ENCODE measurements at places on chromosomes 5 and 9.

GRCh38 chr5:132661231-132662003 lies 3.4 kb downstream of the IL13 start:
- no peak for DNase-seq

- DNase-seq: no peak
Observed at GRCh38 chr9:105676351-105676923, 14.2 kb downstream of the TAL2 start.

DNA sequence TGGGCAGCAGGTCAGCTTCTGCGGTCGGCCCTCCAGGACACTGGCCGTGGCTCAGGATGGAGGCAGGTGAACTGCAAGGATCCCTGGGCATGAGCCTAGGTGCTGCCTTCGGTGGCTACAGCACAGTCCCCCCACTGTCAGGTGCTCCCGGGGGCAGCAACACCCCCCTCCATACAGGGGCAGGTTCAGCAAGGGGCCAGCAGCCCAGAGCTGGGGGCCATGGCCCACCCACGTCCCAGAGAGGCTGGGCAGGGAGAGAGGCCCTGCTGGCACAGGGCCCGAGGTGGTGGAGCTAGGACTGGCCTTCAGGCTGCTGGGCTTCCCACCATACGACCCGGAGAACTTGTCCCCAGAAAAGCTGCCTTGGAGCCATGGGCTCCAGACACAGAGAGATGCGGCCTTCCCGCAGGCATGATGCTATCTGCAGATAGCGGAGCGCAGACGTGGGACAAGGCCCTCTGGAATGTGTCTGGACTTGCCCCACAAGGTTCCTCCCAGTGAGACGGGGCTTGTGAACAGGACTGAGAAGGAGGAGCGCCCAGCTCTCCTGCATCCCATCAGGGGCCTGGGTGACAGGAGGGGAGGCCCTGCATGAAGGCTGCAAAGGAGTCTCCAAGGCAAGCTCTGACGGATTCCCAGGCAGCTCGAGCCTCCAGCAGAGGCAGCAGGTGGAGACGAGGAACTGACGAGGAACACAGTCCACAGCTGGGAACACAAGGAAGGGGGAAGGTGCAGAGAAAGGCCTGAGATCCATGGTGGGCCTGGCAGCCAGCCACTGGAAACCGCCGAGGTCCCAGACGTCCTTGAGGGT lies 111.1 kb downstream of the VAV2 start:
- DNase-seq: no peak

- peak; percentile 31 for DNase-seq
Observed at GRCh38 chr9:112037281-112038016, 137.6 kb downstream of the SUSD1 start.

DNA sequence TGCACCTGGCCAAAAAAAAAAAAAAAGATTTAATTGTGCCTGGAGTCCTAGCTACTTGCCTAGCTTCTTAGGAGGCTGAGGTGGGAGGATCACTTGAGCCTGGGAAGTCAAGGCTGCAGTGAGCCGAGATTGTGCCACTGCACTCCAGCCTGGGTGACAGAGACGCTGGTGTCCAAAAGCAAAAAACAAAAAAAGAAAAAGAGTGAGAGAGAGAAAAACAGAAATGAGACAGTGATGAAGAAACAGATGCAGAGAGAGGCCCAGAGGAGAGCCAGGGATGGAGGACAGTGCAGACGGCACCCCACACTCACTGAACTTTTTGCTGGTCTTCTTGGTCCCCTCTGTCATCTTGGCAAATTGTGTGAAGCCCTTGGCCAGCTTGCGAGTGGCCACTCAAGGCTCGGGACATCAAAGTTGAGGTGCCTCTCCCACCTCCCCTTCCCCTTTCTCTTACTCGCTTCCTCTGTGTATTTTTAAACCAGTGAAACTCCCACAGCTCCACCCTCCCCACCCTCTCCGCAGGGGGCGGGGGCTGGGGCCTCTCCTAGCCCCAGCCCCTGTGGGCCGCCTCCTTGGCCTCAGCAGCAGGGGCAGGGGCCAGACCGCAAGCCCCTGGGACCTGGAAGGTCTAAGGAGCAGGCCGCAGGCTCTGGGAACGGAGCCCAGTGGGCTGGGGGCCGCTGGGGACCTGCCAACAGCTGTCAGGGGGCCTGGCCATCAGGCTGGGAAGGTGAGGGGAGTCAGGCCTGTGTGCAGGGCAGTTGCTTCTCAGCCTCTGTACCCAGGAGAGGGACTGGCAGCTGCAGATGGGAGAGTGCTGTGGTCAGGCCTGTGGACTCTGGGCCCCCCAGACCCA lies at the start of gene SH2D3C:
Gene SH2D3C (minus strand): TSS at position 387 of the 856 bp plus-strand sequence. CDS start 39 bp downstream, at position 348.
- DNase-seq: no peak

- DNase-seq: no peak
Observed at GRCh38 chr5:156363861-156364260, 36.9 kb downstream of the SGCD start.

DNA sequence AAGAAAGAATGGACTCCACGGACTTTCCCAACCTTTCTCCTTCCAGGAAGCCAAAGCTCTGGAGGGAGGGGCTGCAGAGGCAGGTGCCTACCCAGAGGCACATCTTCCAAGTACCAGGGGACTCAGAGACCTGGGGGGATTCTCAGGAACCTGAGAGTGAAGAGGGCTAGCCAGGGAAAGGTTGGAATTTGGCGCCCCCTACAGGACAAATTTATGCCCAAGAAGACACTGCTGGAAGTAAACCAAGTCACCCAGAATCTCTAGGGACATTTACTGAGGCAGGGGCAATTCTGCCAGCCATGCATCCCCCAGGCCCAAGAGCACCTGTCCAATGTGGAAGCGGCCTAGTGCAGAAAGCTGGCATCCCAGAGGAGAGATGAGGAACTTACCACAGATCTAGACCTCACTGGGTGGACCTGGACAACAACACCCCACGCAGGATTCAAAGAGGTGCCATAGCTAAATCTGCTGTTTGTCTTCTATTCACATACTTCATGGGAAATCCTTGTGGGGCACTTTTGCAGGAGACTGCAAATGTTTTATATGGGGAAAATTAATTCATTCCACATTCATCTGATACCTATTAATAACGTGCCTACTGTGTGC lies 25.9 kb upstream of the IDNK start:
- DNase-seq: no peak

DNA sequence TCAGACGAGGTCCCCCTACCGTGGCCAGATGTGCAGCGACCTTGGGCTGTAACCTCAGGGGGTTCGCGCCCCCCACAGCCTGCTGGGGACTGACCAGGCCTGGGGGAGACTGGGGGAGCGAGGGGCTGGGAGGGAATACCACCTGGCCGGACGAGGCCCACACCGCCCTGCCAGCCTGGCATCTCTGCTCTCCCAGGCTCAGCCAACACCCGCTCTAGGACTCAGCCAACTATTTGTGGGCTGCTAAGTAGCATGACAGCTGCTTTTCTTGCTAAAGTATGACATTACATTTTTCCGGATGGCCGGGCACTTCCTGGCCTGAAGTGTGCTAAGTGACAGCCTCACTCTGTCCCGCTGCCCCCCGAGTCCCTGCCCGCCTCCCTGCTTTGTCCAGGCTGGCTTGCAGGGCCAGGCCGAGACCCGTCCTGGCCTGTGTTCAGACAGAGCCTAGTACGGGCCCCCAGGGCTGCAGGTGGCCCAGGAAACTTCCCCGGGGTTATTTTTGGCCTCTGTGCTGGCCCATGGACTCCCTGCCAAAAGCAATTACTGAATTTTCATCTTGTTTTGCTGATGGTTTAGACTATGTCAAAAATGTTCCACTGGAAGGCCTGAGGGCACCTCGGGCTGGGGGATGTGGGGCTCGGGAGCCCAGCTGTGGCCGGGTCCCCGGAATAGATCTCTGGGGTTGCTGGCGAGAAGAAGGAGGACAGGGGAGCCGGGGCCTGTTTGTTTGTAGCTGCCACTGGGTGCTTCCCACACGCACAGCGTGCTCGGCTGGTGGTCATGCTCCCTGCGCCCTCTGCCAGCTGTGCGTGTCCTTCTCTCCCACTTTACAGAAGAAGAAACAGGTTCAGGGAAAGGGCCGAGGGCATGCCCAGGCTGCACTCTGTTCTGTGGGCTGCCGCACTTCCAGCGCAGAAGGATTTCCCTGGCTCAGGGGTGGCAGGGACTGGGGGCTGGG lies 13.4 kb upstream of the SLC2A6 start:
- DNase-seq: no peak

- no peak for DNase-seq
Observed at GRCh38 chr9:91934654-91935053, 15.4 kb downstream of the ROR2 start.

- no peak for DNase-seq
Observed at GRCh38 chr5:99105216-99105615, 176.4 kb upstream of the CHD1 start.

DNA sequence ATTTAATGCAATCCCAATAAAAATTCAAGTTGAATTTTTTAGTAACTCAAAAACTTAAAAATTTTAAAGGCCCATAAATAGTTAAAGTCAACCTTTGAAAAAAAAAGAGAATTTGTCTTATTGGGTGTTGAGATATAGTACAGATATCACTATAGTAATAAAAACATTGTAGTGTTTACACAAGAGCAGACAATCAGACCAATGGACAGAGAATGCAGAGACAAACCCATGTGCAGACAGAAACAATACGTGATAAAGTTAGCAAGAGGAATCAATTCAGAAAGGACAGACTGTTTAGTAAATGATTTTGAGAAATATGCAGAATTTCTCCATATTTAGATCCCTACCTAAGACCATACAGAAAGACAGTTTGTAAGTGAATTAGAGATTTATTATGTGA lies 33.9 kb downstream of the GOLGA1 start:
- no peak for DNase-seq

- no peak for DNase-seq
Observed at GRCh38 chr9:110069326-110070248, 138.4 kb downstream of the C9orf152 start.

DNA sequence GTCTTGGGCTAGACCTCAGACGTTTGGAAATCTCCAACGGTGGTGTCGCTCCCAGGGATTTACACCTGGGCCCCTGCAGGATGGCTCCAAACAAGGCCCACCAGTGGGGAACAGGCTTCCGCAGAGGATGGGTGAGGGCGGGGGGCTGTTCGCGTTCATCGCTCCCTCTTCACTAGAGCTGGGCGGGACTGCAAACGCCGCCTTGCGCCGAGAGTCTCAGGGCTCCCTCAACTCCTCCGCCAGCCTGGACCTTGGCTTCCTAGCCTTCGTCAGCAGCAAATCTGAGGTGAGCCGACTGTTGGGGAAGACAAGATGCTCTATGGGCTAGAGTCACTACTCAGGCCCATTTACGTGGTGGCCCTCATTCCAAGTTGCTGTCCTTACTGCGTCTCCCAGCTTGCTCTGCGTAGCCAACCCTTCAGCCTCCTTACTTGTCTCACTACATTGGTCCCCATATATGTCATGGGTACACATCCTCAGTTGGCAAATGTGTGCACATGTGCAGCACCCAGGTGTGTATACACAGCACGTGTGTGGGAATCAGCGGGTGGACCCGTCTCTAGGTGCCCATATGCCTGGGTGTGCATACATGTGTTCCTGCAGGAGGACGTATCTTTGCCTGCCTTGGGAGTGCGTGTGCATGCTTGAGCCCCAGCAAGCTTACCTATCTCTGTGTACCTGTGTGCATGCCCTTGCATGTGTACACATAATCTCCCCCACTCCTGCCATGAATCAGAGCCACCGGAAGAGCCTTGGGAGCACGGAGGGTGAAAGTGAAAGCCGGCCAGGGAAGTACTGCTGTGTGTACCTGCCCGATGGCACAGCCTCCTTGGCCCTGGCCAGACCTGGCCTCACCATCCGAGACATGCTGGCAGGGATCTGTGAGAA lies 10.5 kb downstream of the RGS14 start:
- no peak for DNase-seq

DNA sequence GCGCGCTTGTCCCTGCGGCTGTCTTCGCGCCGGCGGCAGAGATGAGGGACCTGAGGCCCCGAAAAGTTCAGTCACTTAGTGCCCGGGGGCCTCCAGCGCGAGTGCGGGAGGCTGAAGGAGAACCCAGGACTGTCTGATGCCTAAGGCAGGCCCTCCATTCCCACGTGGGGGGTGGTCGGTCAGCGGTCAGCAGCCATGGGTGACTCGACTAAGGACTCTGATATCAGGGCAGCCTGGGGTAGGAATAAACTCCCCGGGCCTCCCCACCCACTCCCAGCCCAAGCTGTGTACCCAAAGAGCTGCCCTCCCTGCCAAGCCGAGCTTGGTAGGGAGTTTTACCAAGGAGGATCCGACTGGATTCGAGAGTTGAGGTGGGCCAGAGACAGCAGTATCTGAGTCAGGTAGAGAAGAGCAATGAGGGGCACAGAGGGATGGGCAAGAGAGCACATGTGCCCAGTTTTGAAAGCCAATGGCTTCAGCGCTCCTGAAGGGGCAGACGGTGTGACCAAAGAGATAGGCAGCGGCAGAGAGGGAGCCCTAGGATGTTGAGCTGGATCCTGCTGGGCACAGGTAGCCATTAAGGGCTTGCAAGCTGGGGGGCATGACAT lies 787 bp downstream of the FGFR4 start:
- DNase-seq: no peak

GRCh38 chr9:79256691-79257213 lies 315.0 kb upstream of the TLE4 start:
- DNase-seq: no peak

DNA sequence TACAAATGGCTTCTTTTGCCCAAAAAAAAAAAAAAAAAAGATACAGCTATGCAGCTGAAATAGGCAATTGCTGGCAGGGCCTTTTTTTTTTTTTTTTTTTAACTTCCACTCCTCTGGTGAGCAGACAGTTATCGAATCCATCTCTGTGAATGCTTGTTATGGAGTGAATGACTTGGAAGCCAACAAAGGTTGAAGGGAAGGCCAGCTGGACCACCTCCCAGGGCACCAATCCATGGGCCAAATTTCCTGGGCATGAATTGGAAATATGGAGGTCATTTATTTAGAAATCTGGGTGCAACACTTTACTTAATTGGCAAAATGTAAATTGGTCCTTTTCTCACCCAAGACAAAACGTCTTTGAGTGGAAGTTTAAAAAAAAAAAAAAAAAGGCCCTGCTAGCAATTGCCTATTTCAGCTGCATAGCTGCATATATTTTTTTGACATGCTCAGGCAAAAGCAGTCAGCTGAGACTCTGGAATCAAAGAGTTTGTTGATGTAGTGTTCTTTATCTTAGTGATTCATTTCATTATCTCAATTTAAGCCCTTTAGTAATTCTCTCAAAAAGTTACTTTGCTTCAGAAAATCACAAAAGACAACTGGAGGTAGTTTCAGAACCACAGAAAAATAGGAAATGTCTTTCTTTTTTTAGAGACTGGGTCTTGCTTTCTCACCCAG lies 392.2 kb upstream of the KLF4 start:
- no peak for DNase-seq
